ENCODE measurements at places on chromosomes 5 and 9.
A peak's percentile ranks its signal among the peaks of the same experiment; 100 is the strongest.

DNA sequence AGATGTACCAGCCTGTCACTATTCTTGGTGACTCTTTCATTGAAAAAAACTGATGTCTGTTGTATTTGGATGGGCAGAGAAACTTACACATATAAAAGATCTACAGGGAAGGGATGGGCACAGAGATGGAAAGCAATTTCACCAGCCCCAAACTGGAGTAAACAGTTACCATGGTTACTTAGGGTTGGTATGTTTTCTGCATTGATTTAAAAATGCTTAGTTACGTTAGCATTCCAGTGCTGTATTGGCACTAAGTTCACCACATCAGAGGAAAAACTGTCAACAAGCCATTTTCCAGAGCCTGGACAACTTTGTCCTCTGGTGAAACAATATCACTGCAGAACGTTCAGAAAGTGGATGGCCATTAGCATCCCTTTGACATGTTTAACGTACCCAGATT is 28.0 kb downstream of the MARCHF3 start:
- no peak for DNase-seq

DNA sequence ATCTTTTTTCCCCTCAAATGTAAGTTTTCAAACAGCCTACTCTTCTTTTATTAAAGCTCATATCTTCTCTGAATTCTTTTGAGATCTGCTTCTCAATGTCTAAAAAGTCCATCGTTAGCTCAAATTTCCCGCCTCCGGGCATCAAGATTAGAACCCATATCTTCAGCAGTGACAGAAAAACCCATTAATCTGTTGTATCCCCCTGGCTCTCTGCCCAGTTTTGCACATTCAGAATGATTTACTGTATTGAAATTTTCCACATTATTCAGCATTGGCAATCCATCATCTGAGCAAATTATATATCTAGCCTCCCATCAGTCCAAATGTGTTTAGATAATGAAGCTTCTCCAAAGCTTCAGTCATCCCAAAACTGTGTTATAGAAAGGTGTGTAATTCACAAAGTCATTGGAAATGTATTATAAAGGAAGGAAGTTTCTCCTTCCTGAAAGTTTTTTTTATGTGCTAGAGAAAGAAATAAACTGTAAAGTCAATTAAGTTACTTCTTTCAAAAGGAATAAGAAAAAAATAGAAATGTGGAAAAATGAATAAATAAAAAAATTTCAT is 849.9 kb downstream of the MAT2B start:
- no peak for DNase-seq

- peak; percentile 84 for DNase-seq
Measured at GRCh38 chr9:133168432-133168831, 4.7 kb upstream of the GBGT1 start.

GRCh38 chr9:13529321-13530104 is 250.0 kb upstream of the MPDZ start:
- DNase-seq, result no peak

DNA sequence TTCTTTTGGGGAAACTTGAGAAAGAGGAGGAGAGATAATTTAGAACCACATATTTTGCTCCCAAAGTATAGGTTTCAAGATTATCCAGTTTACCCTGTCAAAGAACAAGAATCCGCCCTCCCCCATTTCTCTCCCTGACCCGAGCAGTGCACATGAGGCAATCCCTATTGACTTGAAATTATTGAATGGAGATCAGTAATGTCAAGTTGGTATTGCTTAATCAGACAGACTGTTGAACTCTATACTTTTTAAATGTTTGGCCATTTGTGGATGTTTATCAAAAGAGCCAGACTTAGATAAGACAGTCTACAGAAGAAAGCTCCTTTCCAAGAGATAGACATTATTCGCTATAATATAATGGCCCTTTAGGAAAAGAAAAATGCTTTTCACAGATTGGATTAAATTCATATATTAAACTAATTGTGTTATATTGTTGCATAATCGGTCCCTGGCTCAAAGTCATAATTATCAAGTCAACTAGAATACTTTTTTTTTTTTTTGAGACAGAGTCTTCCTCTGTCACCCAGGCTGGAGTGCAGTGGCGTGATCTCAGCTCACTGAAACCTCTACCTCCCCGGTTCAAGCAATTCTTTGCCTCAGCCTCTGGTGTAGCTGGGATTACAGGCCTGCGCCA is 5.3 kb downstream of the SLC25A25 start:
- DNase-seq, result no peak

GRCh38 chr9:7935681-7936080 is 136.1 kb upstream of the DMAC1 start:
- DNase-seq, result no peak

GRCh38 chr5:33408816-33409215 is 31.9 kb upstream of the TARS1 start:
- DNase-seq, result no peak

DNA sequence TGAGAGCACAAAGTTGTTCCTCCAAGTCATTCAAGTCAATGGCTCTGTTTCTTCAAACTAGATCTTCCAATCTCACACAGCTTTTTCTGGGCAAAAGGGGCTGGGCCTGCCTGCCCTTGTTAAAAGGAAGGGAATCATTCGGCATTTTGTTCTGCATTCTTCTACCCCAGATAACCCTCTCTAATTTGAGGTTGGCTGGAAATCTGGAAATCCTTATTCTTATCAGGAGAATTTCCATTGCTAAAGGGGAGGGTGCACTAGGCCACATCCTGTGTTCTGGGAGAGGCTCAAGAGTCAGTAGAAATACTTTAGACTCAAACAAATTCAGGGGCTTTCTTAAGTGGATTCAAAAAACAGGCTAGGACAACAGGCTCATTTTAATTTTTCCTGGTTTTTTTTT is 384.7 kb upstream of the ZNF462 start:
- no peak for DNase-seq

GRCh38 chr9:91412941-91413340 is 10.7 kb downstream of the NFIL3 start:
- no peak for DNase-seq

DNA sequence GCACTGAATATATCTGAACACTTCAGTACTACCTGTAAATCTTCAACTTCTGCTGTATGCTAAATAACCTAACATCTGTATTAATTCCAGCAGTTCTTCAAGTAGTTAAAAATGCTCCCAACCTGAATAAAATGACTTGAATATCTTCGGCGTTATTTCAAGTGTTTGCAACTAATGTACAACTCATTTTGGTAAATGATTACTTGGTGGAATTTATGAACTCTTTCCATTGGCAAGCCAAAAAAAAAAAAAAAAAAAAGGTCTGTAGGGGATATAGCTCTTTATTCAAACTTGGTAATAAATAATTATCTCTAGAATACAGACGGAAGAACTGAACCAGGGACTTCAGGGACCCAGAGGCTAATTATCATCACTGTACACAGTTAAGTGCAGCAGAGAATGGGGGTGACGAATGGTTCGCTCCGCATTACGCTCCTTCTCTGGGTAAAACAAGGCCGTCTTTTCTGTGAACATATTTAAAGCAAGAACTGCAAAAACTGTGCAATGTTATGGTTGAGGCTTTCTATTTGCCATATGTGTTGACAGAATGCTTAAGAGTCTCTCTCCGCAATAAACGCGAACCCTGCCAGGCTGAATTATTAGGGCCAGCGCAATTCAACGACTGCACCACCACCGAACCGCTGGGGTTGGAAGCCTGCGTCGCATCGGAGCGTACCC is 1.9 kb upstream of the ERBIN start:
- DNase-seq, result no peak

- peak; percentile 75 for DNase-seq
Measured at GRCh38 chr5:145680169-145680568, 155.0 kb downstream of the PRELID2 start.

DNA sequence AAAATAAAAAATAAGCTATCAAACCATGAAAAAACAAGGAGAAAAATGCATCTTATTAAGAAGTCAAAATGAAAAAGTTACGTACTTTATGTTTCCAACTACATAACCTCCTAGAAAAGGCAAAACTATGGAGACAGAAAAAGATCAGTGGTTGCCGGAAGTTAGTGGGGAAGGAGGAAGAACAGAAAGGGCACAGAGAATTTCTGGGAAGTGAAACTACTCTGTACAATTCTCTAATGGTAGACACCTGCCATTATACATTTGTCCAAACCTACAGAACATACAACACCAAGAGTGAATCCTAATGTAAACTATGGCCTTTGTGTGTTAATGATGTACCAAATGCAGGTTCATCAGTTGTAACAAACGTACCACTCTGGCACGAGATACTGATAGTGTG is 25.3 kb downstream of the SMU1 start:
- no peak for DNase-seq

DNA sequence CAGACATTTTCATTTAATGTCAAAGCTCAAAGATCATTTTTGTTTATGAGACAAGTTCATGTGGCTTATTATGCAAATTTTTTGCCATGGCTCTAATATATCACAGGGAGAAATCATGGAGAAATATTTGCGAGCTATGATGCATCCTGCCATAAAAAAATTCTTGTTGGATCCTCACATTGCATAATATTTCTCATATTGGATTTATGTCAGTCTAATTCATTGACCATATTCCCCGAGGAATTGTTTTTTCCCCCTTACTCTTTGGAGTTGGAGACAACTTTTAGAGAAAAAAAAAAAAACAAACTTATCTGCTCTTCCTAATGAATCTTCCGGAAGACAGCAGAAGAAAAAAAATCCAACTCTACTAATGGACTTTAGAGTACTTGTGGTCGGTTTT is 4.3 kb downstream of the ZNF462 start:
- DNase-seq, result no peak

- DNase-seq, result no peak
Measured at GRCh38 chr5:73605223-73606087, 20.5 kb upstream of the ARHGEF28 start.

- DNase-seq, result no peak
Measured at GRCh38 chr5:34521628-34522290, 134.4 kb upstream of the RAI14 start.

- peak; percentile 98 for DNase-seq
Measured at GRCh38 chr9:33290247-33291030, at the start of gene NFX1. Gene NFX1 (plus strand): TSS chr9:33290516. CDS start chr9:33290573, 57 bp downstream.

GRCh38 chr9:132249690-132250089 is 87.8 kb downstream of the NTNG2 start:
- no peak for DNase-seq

GRCh38 chr5:72478684-72479083 is 28.5 kb downstream of the ZNF366 start:
- no peak for DNase-seq

DNA sequence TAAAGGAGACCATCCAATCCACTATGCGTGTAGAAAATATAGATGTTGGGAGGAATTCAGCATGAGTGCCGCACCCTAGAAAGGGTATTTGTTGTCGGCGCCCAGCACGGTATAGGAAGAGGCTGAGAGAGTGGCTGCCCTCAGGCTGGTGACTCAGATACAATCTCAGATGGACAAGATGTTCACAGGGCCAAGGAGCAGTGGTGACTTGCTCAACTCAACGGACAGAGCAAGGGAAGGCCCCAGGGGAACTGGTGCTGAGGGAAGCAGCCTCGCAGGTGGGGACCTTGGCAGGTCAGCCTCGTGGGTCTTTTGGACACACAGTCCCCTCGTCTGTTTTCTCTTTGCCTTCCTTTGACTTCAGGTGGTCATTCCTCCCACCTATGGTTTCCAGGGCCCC is 28.0 kb upstream of the IRX2 start:
- no peak for DNase-seq

- no peak for DNase-seq
Measured at GRCh38 chr9:33878691-33879366, 61.9 kb downstream of the UBE2R2 start.

DNA sequence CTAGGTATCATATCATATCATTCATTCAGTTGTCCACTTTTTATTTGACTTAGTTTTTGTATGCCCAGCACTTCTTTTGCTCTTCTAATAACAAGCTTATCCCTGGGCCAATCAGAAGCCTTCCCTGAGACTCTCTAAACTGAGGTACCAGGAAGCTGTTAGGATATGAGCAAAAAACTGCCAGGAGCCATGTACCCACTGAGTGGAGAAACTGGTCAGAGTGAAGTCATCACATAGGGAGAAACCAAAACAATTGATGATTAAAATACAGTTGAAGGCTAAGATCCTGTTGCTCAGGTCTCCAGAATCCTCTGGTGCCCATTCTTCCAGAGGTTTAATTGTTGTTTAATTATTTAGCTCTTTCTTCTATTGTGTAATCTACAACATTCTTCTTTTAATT is 120.2 kb downstream of the KIAA0825 start:
- DNase-seq, result no peak

- no peak for DNase-seq
Measured at GRCh38 chr9:108620767-108621166, 235.0 kb downstream of the ACTL7B start.

DNA sequence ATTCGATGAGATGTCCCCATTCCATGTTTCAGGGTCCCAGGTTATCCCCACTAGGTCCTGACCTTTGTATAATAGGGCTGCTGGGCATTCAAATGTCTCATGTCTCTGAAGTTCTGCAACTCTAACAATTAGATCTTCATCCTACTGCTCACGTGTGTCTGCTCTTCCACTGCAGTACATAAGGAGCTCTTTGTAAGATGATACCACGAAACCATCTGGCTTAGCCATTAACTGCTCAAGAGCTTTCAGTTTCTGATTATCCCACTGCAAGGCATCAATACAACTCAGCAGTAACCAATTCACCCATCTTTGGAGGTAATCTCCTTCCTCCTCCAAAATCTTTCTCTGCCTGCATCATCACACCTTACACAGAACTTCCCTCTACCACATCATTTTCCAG is 49.9 kb upstream of the PPP2CA start:
- no peak for DNase-seq

- no peak for DNase-seq
Measured at GRCh38 chr9:120926397-120926928, at the start of gene TRAF1. Gene TRAF1 (minus strand): TSS chr9:120926796. CDS start chr9:120926075, 721 bp downstream.

GRCh38 chr5:124599028-124599973 is 147.1 kb downstream of the ZNF608 start:
- DNase-seq, result no peak

DNA sequence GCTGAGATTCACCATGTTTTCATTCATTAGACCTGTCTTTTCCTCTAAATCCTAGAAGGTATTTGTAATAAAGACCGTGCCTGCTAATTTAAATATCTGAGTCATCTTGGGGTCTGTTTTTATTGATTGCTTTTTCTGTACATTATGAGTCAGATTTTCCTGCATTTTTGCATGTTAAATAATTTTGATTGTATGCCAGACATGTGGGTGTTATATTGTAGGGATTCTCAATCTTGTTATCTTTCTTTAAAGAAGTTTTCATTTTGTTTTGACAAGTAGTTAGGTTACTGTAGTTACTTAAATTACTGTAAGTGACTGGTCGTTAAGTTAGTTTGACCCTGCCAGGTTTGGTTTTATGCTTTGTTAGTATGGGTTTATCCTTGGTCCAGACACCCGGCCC is 35.1 kb downstream of the EXOSC2 start:
- DNase-seq, result peak; percentile 7

- DNase-seq, result no peak
Measured at GRCh38 chr5:152869971-152870370, 464.9 kb upstream of the NMUR2 start.

DNA sequence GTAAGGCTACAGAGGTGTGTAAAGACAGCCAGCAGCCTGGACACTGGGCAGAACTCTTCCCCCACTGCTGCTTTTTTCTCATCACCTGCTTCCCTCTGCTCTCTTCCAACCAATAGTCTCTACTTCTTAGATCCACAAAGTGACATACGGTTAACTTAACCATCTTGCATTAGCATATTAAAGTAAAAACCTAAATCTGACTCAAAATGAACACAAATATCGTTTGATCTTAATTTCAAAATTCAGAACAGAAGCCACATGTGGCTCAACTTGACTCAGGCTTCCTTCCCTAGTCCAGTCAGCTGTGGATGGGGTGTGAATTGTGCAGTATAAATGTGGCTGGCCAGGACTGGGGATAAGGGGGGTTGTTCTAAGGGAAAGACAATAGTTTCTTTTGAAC is 114.3 kb downstream of the STARD4 start:
- no peak for DNase-seq

GRCh38 chr5:65017636-65018035 is 248.9 kb downstream of the CWC27 start:
- no peak for DNase-seq

- DNase-seq, result no peak
Measured at GRCh38 chr9:127574072-127574993, 37.7 kb upstream of the STXBP1 start.
